ENCODE measurements at places on chromosomes 6 and 20.

- DNase-seq: no peak
Measured at GRCh38 chr20:25032478-25033264, 25.3 kb downstream of the ACSS1 start.

DNA sequence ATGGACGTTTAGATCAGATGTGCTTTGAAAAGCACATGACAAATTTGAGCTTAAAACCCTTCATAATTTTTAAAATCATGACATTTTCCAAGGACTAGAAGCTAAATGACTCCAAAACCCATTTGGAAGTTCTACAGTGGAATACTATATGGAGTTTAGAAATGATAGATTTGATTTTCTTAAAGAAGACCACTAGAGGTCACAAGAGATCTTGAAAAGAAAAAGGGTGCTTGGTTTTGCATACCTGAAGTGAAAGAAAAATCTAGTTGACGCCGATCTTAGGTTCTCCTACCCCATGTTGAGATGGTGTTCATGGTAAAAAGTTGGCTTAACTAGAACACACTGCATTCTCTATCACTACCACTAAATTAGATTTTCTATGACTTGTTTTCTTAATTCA, 31.5 kb downstream of the CFAP61 start:
- DNase-seq: no peak

DNA sequence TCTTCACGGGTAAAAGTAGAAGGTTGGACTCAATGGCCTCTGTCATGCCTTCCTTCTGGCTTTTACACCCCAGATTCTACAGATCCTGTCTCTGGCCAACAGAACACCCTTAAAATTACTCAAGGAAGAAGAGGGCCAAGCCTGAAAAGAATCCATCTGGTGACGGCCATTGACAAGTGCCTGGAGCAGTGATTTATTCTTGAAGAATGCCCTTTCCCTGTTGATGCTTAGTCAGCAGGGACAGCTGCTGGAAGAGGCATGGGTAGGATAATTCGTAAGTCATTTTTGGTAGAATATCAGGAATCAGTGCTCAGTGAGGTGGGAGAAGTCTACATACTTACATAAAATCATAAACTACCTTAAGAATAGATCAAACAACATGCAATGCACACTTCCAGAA, 397.9 kb downstream of the SAMD5 start:
- no peak for DNase-seq

DNA sequence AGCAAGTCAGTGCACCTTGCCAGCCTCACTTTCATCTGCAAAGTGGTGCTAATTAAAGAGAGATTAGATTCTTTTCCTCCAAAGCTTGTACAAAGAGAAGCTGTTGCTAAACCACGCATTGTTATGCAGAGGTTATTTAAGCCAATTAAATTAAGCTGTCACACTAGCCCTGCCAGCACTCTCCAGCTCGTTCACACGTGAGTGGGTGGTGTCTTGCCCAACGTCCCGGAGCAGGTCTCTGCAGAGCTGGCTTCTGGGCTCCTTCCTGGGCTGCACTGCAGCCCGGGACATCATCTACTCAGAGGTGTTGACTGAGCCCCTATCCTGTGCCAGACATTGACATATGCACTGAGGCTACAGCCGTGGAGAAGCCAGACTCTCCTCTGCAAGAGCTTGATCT, 401.6 kb upstream of the SULF2 start:
- DNase-seq: no peak

- DNase-seq: no peak
Measured at GRCh38 chr20:8930726-8931125, 138.2 kb upstream of the PLCB4 start.
